ENCODE measurements at places on chromosomes 12 and 14.
A peak's percentile ranks its signal among the peaks of the same experiment; 100 is the strongest.

DNA sequence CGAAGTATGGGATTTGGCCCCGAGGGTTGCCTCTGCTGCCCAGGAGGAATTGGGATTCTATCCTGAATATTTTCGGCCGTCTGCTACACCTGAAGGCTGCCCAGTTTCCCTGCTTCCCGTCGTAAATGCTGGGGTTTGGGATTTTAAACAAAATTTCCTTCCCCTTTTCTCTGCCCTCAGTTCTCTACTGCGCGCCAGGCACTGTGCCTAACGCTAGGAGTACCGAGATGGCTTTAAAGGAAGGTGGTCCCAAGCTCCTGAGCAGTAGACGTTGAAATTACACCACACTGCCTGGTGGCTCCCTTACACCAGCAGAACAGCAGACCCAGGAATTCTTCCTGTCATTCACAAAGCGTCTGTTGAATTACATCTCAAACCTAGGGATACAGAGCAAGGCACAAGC, 566 bp upstream of the PRDM4 start:
- no peak for DNase-seq

DNA sequence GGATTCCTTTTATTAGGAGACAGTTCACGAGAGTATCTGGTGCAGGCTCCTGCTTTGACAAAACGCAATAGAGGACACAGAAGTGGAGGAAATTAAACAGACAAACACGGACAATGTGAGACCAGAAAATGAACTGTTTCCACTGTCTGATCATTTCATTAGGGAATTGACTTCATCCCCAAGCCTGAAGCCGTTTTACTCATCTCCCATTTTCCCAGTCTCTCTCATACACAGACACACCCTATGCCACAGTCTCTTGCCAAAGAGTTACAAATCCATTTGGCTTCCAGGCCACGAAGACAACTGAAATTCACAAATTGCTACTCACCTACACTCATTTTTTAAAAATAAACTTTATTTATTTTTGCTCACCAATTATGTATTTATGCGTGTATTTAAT, 1087.8 kb upstream of the TMEM132C start:
- no peak for DNase-seq

GRCh38 chr14:56195223-56195622, 77.0 kb downstream of the PELI2 start:
- DNase-seq = no peak

- peak; percentile 45 for DNase-seq
These were observed 151.4 kb upstream of the IFNG-AS1 start for GRCh38 chr12:67837876-67838275.

DNA sequence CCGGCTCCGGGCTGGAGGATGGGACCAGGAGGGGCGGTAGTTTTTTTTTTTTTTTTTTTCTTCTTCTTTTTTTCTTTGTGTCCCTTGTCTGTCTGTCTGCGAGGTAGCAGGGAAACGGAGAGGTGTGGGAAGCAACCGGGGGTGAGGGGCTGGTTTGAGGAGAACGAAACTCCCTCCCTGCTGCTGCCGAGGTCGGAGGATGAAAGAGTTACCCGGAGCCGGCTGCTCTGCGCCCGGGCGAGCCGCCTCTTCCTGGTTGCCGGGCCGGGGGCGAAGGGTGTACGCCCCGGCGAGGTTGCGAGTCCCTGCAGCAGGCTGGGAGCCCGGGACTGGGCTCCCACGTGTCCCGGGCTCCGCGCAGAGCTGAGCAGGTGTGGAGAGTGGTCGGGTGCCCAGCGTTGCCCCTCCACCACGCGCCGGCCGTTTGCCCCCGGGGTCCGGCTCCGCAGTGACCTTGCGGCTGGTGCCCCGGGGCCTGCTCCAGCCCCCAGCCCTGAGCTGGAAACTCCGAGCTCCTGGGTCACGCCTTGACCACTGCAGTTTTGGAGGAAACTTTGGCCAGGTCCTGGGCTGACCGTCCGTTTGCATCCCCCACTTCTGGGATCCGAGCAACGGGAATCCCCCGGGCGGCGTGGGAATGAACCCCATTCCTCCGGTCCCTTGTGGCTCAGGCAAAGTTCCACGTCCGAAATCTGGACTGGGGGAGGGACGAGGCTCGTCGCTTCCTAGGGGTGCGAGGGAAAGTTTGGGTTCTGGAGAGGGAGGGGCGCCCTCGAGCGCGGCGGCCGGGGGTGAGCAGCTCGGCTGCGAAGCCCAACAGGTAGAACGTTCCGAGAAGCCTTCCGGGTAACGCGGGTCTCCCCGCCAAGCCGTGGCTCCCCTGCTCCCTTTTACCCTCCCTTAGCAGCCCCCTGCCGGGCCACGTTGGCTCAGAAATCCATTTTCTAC, 1.3 kb downstream of the CHST11 start:
- DNase-seq = no peak

DNA sequence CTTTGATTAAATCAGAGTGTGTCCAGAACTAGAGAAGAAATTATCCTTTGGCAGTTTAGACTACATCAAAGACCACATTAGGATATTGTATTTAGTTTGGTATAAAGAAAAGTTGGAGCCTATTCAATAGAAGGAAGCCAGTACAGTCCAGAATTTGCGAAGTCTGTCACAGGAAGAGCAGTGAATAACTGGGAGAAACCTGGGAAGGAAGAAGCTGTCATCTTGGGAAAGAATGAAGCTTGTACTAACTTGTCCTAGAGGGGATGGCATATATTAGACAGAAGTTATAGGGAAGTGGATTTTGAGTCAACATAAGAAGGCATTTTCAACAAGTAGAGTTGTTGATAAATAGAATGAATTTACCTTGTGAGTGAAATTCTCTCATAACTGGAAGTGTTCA, 386.7 kb downstream of the LRIG3 start:
- DNase-seq = no peak

Data from forelimb muscle (tissue), 1 donor.